ENCODE measurements at places on chromosomes 2 and 18.

DNA sequence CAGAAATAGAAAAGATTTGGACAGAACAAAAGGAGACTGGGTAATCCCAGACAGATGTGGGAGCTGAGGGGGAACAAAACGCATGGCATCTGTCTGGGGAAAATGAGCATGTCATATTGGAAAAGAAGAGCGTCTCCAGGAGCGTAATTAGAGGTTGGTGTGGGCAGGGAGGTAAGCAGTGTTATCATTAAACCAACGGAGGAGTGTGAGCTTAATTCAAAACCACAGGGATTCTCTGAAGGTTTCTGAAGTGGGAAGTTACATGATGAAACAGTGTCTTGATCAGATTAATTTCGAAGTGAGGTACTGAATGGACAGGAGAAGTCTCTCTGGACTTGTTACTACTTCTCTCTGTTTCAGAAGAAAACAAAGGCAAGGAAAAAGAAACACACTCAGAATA is 53.3 kb downstream of the DTNB start:
- DNase-seq = no peak

- no peak for DNase-seq
Observed at GRCh38 chr18:74166386-74166785, 18.1 kb downstream of the TIMM21 start.

DNA sequence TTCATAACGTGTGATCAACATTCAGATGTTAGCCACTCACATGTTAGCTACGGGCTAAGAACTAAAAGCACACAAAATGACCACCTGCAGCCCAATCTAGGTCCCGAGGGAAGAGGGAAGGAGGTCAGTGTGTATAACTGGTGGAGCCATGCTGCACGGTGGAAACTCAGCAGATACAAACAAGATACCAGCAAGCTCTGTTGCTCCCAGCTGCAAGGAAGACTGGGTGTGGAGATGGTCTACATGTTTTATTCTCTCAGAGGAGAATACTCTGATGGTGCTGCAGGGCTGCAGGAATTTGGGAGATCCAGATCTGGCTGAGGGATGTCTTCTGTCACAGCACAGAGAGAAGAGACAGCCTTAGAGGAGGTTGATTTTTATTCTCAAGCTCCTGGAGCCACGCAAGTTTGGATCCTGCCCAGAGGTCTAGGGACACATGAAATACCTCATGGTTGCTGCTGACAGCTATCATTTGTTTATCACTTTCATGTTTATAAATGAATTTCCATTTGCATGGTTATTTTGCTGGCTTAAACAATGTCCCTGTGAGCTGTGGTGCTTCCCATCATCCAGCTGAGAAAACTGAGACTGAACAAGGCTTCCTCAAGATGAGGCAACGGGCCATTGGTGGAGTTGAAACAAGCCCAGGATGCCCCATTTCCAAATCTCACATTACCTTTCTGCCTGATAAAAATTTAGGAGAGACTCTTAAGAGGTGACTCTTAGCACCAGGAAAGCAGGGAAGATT is 30.9 kb downstream of the RNF144A start:
- DNase-seq = no peak

DNA sequence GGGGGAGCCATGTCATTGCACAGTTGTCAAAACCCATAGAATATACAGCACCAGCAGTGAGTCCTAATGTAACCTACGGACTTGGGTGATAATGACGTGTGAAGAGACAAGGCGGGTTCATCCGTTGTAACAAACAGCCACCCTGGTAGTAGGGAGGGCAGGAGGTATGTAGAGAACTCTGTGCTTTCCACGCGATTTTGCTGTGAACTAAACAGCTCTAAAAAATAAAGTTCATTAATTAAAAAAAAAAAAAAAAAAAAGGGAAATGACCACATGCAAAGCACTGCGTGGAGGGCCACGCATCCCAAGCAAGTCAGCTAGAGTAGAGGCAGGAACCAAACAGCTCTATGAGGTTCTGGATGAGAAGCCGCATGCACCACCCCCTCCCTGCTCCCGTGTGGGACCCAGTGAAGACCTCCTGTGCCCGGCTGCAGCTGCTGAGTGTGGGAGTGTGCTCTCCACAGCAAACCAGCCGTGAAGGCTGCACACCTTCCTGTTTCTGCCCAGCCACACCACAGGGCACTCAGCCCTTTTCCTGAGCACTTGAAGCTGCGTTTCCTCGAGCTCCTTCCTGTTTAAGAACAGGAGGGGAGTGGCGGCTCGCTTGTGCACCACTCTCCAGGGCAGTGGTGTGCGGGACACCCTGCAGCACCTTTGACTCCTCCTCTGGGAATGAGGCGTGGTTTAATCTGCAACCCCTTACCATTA is 65.6 kb downstream of the ODC1 start:
- no peak for DNase-seq

GRCh38 chr2:115558725-115559124 is 1116.3 kb downstream of the DPP10 start:
- no peak for DNase-seq

GRCh38 chr2:204315236-204315662 is 230.0 kb upstream of the PARD3B start:
- DNase-seq = peak; percentile 11

DNA sequence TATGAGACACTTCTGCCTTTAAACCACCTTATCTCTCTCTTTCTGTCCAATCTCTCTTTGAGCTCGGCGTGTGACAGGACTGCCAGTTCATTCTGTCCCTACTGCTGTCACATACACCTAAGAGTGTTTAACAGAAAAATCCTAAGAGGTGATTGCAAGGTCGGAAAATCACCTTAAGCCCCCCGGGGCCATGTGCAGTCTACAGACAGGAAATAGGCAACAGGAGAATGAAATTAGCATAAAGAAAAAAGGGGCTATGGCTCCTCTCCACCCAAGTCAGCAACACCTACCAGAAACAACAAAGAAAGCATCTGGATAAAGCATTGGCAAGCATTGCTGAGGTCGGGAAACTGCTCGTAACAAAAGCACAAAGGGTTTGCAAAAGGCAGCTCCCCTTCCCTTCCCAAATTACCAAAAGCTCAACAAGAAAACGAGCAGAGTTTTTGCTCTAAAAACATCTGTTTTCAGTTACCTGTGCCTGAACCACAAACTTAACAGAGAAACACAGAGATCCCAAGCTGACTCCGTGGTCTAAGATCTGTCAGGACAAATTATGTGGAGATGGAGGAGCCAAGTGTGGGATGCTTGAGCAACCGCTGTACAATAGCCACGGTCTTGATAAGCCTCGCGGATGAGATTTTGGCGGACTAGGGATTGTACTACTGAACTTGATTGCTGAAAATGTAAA is 30.4 kb downstream of the ANKRD44 start:
- no peak for DNase-seq

DNA sequence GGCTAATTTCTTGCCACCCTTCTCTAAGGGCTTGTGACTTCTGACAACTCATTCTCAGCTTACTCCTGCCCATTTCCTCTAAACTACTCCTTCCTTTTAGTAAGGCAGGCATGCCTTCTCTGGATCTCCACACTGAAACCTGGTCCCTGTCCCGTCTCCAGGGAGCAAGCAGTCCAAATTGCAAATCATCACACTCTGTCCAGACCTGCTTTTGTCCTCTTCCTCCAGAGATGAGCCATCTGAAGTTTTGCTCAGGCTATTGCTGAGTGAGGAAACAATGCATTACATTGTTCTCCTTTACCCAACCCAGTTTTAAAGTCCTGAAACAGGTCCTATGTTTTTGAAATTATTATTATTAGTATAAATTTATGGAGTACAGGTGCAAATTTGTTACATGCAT is 57.3 kb downstream of the ARHGAP25 start:
- no peak for DNase-seq

- DNase-seq = no peak
Observed at GRCh38 chr2:74259191-74259590, 60.8 kb downstream of the MTHFD2 start.

- DNase-seq = no peak
Observed at GRCh38 chr2:221050020-221050795, 521.9 kb downstream of the EPHA4 start.

DNA sequence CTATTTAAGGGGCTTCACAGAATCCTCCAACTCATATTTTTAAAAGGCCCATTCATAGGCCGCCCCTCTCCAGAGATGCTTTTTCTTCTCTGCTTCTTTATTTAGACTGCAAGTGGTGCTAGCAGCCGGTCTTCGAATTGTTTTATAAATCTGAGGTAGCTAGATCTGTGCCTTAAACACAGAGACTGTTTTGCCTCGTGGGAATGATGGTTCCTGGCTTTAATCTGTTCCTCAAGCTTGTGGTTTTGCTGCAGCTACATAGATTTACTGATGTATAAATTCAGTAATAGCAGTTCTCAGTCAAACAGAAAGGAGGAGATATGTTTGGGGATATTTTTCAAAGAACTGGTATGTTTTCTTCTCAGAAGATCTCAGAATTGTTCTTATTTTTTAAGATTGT is 45.3 kb downstream of the TNFRSF11A start:
- DNase-seq = no peak

GRCh38 chr2:239328351-239329191 is 72.2 kb downstream of the HDAC4 start:
- no peak for DNase-seq

DNA sequence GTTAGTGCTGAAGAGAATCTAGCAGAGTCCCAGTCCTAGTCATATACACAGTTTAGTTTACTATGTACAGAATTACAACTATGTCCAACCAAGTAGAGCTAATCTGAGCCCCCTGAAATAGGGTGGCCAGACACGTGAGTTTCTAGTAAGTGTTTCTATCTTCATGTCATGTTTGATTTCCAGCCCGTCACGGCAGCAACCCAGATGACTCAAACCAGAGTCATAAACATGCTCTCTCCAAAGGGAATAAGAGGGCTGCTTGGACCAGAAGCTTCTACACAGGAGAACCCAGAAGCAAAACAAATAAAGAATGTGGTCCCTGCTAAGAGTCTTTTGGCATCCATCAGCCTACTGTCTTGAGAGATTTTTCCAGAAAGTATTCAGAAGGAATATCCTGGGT is 64.9 kb upstream of the WIPF1 start:
- no peak for DNase-seq

DNA sequence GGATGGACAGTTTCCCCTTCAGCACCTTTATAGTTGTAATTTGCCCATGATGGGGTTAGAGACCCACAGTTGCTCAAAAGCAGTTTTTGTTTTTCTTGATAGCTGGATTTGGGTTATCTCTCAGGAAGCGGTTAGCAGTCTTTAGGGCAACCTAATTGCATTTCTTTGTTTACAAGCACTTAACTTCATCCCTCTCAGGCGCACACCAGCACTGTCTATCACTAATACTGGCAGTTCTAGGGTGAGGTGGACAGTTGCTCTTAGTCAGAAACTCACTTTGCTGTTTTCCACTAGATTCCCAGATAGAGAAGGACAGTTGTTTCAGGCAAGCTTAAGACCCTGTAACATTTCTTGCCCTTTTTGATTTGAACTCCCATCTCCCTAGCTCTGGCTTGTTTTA is 146.0 kb downstream of the AGAP1 start:
- DNase-seq = no peak

GRCh38 chr2:101718993-101719571 is 21.6 kb downstream of the MAP4K4 start:
- DNase-seq = no peak

DNA sequence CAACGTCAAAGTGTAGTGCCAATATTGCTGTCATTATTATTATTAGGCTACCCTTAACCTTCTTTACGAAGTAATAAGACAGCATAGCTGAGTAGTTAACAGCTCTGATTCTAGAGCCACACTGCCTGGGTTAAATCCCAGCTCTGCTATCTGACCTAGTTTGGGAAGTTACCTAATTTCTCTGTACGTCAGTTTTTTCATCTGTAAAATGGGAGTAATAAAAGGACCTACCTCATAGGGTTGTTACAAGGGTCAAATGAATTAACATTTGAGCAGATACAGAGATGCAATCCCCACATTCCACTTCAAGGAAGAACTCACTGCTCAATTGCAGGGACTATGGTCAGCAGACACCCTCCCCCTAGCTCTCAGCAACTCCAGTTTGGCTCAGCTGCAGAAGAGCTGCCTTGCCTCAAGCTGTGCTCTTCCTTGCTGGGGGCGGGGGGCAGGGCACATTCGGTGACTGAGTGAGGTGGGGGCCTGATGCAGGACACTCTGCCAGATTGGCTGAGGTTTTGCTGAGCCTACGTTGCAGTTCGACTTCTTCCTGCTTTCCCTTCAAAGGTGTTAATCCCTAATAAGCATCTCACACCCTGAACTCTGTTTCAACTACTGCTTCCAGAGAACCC is 11.0 kb upstream of the LGALSL start:
- no peak for DNase-seq

DNA sequence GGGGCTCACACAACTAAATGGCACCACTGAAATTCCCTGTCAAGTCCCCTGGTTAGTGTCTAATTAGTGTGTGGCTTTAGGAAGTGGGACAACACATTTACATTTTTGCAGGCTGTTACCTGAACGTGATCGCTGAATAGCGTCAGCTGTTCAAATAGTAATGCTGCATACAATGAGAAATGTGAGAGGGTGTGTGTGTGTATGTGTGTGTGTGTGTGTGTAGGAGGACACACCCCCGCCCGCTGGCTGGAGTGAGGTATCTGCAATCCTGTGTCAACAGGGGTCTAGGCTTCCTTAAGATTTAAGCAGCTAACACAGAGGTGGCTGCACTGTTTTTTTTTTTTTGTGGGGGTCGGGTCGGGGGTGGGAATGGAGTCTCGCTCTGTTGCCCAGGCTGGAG is 4.8 kb upstream of the LYPD6B start:
- DNase-seq = no peak

GRCh38 chr2:112623913-112624777 is 21.6 kb upstream of the SLC20A1 start:
- no peak for DNase-seq

GRCh38 chr18:73848656-73849055 is 299.0 kb downstream of the FBXO15 start:
- DNase-seq = no peak

- no peak for DNase-seq
Observed at GRCh38 chr2:117714110-117714509, 100.4 kb upstream of the DDX18 start.

GRCh38 chr2:16069663-16069932 is 129.2 kb downstream of the MYCN start:
- no peak for DNase-seq

- DNase-seq = no peak
Observed at GRCh38 chr18:159037-159652, 788 bp downstream of the USP14 start.

- DNase-seq = no peak
Observed at GRCh38 chr18:22165049-22165602, 4.3 kb upstream of the GATA6 start.

DNA sequence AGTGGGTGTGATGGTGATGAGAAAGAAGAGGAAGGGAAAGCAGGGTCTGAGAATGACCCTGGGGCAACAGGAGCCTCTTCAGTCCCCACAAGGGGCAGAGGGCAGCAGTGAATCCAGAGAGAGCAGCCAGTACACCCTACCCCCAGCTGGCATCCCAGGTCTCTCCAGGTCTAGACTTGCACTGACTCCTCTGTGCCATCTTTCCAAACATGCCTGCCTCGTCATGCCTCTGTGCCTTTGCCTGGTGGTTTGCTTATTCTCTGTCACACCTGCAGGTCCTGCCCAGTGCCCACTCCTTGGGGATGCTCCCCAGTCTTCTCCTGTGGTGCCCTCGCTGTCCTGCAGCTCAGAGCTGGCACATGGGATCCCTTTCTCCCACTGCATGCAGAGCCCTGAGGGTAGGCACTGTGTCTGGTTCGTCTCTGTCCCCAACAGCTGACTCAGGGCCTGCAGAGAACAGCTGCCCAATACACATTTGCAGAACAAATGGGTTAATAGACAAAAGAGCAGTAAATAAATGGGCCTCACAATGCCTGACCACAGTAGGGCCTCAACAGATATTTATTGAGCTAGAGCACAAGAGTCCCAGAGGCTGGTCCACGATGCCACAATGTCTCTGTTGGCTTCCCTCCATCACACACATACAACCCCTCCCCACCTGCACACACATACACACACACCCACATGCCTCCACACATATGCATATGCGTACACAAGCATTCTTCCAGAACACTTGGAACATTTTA is 89.8 kb downstream of the HS1BP3 start:
- DNase-seq = no peak

Measured in C1 segment of cervical spinal cord (tissue), 14 donors.